ENCODE measurements at places on chromosomes 5 and 9. TPM values are rescaled to one million over a fixed set of nuclear protein-coding genes. Genes with fewer than 3 reads are reported as not detected.

GRCh38 chr5:119418606-119419100, 33.6 kb upstream of the HSD17B4 start:
- peak; percentile 35 for DNase-seq

DNA sequence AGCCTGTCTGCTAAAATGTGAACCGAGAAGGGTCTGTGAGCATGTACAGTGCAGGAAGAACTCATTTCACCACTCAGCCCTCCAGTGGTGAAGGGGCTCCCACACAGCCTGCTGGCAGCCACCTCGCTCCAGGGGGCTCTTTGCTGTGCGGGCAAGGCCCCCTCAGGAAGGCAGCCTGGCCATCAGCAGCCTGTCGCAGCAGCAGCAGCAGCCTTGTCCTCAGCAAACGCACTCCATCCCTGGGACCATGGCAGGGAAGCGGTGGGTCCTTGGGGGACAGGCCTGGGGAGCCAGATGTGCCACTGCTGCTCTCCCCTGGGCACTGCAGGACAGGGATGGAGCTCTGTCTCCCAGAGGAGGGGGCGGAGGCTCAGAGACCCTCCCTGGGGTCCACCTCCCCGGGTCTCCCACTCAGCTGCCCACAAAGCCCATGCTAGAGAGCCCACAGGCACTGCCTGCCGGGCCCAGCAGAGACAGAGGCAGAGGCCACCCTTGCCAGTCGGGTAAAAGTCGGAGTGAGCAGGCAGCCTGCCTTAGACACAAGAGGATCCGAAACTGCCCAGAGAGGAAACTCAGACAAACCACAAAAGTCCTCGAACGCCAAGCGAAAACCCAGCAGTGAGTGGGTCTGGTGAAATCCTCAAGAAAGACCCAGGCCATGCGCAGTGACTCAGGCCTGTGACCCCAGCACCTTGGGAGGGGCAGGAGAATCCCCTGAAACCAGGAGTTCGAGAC, 8.0 kb downstream of the BRD3 start:
- no peak for DNase-seq

DNA sequence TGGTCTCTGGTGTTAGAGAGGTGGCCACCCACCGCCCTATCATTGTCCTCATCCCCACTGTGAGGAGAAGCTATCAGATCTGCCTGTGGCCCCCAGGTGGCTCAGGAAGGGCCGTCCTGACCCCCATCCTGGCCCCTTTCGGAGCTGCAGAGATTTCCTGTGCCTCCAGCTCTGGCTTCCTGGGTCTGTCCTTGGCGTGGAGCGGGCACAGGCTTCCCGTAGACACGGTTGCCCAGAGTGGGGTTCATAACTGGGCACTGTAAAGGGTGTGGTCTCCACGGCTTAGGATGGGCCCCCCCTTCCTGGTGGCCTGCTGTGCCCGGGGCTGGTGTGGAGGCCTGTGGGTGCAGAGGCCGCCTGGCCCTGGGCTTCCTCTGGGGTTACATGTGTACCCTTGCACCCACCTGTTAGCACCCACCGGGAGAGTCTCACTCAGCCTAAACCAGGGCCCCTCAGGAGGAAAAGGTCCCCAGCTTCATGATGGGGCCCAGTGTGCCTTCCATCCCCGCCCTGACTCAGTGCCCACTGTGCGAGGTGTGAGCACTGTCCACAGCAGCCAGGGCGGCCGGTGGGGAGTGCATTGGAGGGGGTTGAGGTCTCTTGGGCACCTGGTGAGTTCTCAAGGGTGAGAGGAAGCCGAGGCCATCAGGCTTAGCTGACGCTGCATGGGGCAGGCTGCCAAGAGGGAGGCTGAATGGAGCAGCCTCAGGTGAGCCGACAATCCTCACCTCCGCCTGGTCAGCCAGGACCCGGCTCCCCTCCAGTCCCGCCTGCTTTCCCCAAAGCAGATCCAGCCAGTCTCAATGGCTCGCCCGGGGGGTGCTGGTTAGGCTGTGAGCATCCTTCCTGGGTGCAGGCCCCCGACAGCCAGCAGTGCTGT, 15.3 kb upstream of the AJM1 start:
- DNase-seq, result no peak

DNA sequence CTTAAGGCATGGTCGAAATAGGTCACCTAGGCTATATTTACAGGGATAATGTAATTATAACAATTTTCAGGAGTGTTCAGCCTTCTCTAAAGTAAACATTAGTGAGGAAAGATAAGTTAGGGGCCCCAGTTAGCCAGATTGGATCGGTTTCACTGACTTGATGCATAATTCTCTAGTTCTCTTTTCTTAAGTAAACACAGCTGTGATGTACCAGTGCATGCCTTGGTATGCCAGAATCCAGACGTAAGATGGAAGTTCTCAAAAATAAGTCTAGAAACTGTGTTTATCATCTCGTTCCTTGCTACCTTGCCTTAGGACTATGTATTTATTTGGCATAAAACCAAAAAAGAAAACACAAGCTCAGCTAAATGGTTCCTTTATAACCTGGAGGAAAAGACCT, 442.2 kb upstream of the CLINT1 start:
- DNase-seq, result no peak

GRCh38 chr5:79831381-79832309, 142.0 kb downstream of the CMYA5 start:
- DNase-seq, result no peak

DNA sequence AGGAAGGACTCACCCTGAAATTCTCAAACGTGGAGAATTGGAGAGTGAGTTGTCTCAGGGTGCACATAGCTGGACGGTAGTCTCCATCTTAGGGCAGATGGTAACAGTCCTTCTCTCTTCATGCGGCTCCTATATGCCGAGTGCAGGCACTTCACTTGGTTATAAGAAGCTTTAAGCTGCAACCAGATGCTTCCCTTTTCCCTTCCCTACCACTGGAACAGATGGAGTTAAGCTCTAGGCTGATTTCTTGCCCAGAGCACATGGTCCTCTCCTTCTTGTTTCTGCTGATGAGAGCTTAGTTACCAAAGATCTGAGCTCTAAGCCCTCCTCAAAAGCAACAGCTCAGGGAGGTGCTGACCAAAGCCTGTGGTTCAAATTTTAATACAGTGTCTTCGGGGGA, 355.7 kb downstream of the ARHGEF28 start:
- no peak for DNase-seq

DNA sequence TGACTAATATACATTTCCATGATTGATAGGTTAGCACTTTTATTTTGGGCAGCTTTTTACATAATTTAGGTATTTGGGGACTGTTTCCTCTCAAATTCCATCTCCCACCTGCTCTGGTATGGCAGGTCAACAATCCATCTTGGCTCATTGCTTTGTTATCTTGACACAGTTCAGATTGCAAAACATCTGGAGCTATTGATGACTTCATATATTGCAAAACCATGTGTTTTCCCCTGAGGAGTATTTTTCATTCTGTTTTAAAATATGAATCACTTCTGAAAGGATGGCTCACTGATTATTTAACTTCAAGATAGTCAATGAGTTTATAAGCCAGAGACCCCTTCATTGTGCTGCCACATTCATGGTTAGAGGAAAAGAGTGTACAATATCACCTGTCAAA, 1206.0 kb upstream of the C9orf72 start:
- DNase-seq, result no peak

PCDHGB6 gene
- 2.9 TPM for polyA plus RNA-seq

UBE2QL1 gene
- 0.81 TPM for polyA plus RNA-seq

TMEM174 gene
- not detected for polyA plus RNA-seq

Measured in large intestine (tissue), 12 donors.